ENCODE measurements at places on chromosomes 7 and 10.
A peak's percentile ranks its signal among the peaks of the same experiment; 100 is the strongest.

- no peak for DNase-seq
These were observed 13.4 kb downstream of the SGMS1 start for GRCh38 chr10:50610368-50610767.

GRCh38 chr10:28444031-28444430, 88.9 kb upstream of the WAC start:
- DNase-seq: no peak

GRCh38 chr7:23287612-23288011, 11.5 kb upstream of the MALSU1 start:
- DNase-seq: no peak

GRCh38 chr7:1174002-1174401, 14.0 kb upstream of the ZFAND2A start:
- no peak for DNase-seq

GRCh38 chr7:77315182-77315591, 101.0 kb downstream of the GSAP start:
- DNase-seq: peak; percentile 31

GRCh38 chr7:151631570-151631952, 111.9 kb upstream of the RHEB start:
- no peak for DNase-seq
